Kidney epithelial cell (primary cell): ENCODE measurements at places on chromosomes 12 and 14.
A peak's percentile ranks its signal among the peaks of the same experiment; 100 is the strongest.

DNA sequence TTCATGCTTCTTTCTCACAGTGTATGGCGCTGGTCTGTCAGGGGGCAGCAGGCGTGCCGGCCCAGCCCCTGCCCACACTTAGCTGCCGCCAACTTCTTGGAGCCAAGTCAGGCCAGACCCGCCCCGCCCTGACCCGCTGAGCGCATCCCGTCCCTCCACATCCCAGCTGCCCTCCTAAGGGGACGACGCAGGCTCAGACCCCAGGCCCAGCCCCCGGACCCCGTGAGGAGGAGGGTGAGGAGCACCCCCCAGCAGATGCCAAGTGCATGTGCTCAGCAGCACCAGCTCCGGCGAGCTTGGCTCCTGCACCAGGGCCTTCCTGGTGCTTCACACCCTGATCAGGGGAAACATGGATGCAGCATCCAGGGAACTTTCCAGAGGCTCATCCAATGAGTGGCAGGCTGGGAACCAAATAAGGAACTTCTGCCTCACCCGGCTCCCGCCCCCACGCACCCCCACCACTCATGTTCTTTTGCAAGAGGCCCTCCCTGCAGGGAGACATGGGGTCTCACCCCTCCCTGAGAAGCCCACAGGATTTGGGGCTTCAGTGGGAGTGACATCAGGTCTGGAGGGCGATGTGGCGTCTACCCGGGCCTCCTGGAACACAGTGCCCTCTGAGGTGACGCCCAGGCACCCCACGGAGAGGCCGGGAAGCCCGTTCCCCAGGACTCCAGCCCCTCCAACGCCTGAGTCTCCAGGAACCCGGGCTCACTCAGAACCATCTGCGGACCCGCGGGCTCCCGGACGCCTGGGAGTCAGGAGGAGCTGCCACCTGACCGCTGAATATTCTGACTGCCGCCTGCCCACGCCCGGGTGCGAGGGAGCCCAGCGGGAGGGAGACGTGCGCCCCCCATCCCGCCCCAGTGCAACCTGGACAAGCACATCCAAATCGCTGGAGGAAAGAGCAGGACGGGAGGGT is 70.0 kb upstream of the GALNT9 start:
- DNase-seq = no peak

- DNase-seq = peak; percentile 49
Observed at GRCh38 chr12:116142936-116143898, 134.3 kb downstream of the MED13L start.

DNA sequence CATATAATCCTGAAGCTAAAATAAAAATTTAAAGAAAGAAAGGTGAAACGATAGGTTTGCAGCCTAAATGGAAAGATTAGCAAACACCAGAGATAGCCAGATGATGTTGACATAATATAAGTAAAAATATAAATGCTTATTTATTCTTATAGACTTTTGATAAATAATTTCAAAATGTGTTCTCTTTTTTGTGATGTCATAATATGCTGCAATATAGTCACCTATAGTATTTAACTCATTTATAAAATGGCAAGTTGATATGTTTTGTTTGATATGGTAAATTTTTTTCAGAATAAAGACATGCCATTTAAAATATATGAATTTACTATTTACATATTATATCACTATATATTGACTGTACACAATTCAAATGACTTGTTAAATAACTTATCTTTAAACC is 813.4 kb downstream of the LRFN5 start:
- DNase-seq = no peak

DNA sequence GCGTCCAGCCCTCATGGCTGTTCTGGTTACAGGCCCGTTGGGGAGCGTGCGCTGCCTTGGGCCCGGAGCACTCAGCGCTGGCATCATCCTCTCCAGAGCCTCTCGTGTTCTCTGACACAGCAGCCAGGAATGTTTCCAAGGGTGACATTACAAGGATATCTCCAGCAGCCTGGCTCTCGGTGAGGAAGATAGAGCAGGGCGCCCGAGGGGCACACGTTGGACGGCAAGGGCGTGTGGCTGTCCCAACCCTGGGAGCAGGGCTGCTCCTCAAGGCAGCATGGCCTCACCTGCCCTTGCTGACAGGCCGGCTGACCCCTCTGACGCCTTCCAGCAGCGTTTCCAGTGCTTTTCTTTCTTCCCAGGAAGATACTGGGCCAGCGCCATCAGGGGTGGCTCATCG is 14.4 kb downstream of the LRCOL1 start:
- DNase-seq = no peak

GRCh38 chr12:109255377-109255776 is 53.7 kb downstream of the FOXN4 start:
- DNase-seq = no peak

- DNase-seq = no peak
Observed at GRCh38 chr14:62655166-62655565, 390.1 kb downstream of the KCNH5 start.

DNA sequence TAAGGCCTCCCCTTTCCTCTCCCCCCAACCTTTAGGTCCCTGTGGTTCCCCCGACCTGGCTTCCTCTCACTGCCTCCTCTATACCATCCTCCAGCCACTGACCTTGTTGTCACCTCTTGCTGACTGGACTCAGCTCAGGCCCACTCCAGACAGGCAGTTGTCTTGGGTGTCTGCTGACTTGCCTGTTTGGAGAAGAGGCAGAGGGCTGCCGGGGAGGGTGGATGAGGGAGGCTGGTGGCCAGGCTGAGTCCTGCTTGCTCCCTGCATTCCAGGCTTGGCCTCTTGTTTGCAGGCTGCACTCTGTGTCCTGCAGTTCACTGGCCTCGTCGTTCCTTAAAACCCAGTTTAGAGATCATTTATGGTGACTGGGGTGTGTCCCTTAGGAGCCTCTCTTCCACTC is 31.0 kb upstream of the RD3L start:
- no peak for DNase-seq

GRCh38 chr12:61254225-61254624 is 1006.0 kb upstream of the USP15 start:
- no peak for DNase-seq

DNA sequence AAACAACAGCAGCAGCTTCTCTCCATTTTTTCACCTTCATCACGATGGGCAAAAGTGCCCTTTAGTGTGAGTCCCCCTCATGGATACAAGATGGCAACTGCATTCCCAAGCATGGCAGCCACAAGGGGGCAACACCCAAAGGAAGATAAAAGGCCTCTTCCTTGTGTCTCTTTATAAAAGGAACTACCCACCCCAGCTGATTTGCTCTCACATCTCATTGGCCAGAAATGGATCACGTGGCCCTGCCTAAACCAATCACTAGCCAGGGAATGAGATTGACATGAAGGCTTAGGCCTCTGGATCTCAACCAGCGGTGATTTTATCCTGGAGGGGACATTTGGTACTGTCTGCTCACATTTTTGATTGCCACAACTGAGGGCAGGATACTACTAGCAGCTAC is 21.9 kb upstream of the IFT81 start:
- DNase-seq = no peak

DNA sequence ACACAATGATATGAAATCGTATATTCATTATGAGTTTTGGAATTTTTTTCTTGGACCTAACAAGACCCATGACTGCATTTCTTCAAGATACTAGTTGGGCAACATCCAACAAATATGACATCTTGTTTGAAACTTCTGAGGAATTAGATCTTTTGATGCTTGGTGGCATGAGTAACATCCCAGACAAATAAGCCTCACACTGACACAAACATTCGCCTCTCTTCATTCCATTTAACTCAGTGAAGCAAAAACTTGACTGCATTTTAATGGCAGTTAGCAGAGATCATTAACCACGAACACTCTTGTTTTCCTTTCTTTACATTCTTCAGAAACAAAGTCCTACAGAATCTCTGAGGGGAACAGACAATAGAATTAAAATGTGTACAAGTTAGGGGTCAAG is 758.3 kb downstream of the C12orf50 start:
- DNase-seq = peak; percentile 55

GRCh38 chr12:58920102-58920960 is at the start of gene LRIG3:
LRIG3 (minus strand) TSS chr12:58920504; CDS start chr12:58920235, 269 bp downstream.
- peak; percentile 55 for DNase-seq
